ENCODE measurements at places on chromosomes 6 and 20.

- no peak for DNase-seq
Observed at GRCh38 chr6:20789162-20789561, 254.9 kb downstream of the CDKAL1 start.

DNA sequence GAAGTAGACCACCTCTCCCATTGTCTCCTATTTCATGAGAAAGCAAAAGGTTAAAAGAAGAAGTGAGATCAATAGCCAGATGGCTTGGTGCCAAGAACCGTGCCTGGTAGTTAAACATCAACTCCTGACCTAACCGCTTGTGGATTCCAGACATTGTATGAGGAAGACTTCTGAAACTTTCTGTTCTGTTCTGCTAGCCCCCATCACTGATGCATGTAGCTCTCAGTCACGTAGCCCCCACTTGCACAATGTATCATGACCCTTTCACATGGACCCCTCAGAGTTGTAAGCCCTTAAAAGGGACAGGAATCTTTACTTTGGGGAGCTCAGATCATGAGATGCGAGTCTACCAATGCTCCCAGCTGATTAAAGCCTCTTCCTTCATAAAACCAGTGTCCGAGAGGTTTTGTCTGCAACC, 301.2 kb downstream of the RNGTT start:
- DNase-seq = no peak

GRCh38 chr6:26271668-26272024, 93.4 kb upstream of the BTN3A2 start:
- no peak for DNase-seq

DNA sequence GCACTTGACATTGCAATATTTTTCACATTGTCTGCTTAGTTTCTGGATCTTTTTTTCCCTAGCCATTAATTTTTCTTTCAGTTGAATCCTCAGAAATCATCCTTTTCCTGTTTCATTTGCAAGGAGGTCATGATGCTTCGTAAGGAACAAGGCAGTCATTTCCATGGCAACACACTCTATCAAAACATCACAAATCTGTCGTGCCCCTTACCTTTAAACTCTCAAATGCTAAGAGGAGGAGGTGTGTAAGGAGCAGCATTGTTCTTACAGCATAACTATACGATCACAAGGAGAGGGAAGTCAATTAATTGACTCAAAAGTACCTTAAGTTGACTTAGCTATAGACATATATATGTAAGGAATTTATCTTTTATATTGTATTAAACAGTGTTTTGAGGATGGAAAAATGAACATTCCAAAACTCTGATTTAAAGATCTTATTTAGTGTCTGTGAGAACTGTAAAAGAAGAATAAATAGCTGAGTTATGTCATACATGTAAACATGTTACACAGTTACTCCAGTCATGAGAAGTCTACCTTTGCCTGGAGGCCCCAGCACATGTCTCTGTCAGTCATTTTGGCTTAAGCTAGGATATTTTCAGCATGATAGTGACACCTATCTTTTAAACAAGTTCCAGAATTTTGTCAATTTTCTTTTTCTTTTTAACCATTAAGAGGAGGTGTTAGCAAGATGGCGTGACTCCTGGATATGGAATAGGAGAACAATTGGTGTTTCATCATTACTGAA, 41.6 kb downstream of the CDKAL1 start:
- no peak for DNase-seq

- no peak for DNase-seq
Observed at GRCh38 chr6:136039185-136039584, 187.7 kb downstream of the PDE7B start.

DNA sequence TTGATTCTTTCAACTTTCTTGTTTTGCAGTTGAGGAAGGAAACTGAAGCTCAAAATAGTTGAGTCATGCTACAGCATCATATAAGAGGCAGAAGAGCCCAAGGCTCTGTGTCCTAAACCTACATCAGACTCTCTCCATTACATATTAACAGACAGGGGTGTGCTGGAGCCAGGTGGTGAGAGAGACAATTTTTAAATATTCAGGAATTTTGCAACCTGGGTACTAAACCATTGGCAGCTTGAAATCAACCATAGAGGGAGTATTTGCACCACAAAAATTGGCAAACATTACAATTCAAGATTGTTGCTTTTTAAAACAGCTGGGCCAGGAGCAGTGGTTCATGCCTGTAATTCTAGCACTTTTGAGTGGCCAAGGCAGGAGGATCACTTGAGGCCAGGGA, 65.8 kb upstream of the SOX4 start:
- no peak for DNase-seq

GRCh38 chr20:62088258-62089127, 22.8 kb upstream of the TAF4 start:
- DNase-seq = no peak

- DNase-seq = no peak
Observed at GRCh38 chr6:6680526-6680925, 92.0 kb downstream of the LY86 start.

GRCh38 chr20:34578521-34578920, 20.0 kb downstream of the MAP1LC3A start:
- no peak for DNase-seq

GRCh38 chr6:155786528-155786927, 330.9 kb upstream of the NOX3 start:
- no peak for DNase-seq

All from activated CD8-positive, alpha-beta memory T cell treated with anti-CD3 and anti-CD28 coated beads for 4 hours (primary cell).